Stimulated activated CD8-positive, alpha-beta memory T cell treated with anti-CD3 and anti-CD28 coated beads, Interleukin-7, amount 100 ng/mL, for 1 hour (primary cell): ENCODE measurements at places on chromosomes 5 and 9.

- DNase-seq, result no peak
These were observed 59.1 kb downstream of the CDC42SE2 start for GRCh38 chr5:131322926-131323325.

DNA sequence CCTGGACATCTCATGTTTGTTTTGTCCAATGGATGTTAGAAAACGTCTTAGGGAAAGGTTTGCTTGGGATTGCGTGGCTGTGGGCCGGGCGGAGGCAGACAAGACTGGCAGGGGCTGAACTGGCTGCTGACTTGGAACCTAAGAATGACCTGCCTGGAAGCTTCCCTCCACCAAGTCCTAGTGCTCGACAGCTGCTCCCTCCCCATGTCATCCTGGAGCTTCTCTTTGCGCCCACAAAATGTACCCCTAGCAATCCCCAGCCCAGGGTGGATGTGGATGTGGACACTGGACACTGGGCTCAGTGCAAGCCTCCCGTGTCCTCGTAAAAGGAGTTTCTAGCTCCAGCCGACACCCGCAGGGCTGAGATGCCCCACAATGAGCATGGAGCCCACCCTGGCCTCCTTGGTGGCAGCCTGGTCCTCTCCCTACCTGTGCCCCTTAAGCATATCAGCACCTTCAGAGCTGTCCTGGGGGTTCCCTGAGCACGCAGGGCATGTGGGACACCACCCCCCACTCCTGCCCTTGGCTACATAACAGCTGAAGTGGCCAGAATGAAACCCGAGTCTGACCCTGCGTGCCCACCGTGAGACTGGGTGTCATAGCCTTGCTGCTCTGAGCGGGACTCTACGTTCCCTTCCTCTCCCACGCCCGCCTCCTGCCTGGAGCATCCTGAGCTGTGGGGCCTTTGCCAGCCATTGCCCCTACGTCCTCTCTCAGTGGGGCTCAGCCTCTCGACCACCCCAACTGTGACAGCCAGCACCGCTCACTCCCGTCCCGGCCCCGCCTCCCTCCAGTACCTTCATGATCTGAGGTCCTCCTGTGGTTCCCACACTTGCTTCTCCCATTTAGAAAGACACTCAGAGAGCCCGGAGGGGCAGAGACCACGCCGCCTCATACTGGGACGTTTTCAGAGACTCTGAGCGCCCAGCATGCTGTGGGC is 180.8 kb downstream of the ROR2 start:
- no peak for DNase-seq

DNA sequence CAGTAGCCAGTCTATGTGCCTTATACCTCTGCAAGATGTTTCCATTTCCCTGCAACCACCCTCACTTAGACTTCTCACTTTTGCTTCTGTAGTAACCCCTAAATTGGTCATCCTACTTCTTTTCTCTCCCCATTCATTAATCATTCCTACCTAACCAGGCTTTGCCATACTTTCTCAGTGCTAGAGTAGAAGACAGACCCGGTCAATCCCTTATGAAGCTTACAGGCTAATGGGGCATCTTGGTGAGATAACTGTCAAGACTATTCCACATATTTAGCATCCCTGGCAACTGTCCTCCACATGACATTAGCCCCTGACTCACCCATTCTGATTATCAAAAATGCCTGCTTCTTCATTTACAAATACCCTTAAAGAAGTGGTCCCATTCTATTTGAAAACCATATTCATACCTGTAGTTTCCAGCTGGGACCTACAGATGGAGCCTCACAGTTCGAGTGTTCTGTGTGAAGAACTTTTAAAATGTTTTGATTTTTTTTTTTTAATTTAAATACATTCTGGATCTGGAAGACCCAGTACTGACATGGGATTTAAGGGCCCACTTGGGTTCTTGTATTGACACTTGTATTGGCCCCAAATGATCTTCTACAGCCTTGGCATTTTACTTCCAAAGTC is 21.0 kb downstream of the F2RL2 start:
- no peak for DNase-seq

- DNase-seq, result no peak
These were observed 202.6 kb downstream of the PIK3R1 start for GRCh38 chr5:68418201-68418600.

DNA sequence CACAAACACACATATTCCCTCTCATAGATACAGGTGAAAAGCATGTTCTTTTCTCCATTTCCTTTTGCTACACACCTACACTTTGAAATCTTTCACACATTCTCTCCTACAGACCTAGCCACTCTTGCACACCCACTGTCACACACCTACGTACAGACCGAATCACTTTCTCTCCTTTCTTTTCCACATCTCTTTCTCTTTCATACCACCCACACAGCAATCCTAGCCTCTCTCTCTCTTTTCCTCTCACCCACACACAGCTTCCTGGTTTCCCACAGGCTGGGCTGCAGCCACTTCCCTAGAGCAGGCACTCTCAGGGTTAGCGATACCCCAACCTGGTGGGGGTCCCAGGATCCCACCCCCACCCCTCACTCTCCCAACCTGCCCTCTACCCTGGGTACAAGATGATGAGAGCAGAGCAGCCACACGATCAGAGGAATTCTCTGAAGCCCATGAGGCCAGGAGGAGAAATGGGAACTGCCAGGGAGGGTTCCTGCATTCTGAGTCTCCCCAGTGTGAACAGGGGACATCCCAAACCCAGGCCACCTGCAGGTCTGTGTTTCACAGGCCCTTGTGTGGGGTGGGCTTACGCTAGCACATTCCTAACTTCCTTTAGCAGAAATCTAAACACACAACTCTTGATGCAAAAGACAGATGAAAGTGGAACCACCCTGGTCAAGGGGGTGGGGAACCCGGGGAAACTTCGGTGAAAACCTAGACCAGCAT is 17.1 kb upstream of the SYNPO start:
- DNase-seq, result no peak

DNA sequence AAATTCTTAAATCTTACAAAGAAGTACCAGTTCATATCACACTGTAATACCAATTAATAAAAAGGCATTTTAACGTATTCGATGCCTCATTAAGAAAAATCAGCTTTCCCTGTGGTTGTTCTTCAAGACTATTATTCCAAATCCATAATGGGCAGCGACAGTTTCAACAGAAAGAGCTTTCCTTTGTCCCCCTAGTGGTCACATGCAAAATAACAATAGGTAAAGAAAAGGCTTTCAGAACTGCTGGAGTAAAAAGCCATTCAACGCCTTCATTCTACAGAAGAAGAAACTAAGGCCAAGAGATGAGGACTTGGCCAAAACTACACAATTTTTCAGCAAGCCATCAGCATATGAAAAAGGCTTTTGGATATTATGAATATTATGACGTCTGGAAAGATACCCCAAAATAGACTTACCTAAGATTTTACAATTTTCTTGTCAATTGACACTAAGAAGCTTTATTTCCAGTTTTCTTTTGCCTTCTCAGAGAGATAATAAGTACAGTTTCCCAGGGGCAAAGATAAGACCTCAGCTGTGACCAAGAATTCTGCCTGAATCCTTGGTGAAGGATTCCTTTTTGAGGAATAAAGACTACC is 6.7 kb upstream of the CDH6 start:
- DNase-seq, result no peak

DNA sequence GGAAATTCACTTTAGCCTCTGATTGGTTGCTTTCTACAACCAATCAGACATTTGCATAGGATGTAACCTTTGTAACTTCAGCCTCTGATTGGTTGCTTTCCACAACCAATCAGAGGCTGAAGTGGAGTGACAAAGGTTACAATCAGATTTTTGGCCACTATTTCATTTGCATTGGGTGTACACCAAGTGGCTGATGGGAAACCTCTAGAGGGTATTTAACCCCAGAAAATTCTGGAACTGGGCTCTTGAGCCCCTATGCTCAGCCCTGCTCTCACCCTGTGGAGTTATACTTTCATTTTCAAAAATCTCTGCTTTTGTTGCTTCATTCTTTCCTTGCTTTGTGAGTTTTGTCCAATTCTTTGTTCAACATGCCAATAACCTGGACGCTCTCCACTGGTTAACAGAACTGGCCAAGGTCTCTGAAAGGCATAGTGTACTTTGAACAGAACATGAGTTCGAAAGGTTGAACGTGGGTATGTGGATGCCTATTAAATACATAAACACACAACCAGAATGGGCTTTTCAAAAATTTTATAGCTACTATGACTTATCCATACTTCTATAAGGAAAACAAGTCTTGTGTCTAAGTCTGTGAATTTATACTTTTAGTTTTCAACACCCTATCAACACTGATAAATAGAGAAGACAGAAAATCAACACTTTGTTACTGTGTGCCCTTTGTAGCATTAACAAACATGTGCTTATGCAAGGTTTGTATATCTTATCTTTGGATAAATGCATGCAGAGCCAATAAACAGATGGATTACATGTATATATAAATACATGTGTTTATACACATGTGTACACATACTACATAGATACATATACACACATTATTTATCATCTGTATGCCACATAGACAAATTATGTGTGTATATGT is 568.1 kb downstream of the CTNND2 start:
- no peak for DNase-seq

GRCh38 chr5:89998519-89999305 is 410.8 kb downstream of the CETN3 start:
- DNase-seq, result no peak

DNA sequence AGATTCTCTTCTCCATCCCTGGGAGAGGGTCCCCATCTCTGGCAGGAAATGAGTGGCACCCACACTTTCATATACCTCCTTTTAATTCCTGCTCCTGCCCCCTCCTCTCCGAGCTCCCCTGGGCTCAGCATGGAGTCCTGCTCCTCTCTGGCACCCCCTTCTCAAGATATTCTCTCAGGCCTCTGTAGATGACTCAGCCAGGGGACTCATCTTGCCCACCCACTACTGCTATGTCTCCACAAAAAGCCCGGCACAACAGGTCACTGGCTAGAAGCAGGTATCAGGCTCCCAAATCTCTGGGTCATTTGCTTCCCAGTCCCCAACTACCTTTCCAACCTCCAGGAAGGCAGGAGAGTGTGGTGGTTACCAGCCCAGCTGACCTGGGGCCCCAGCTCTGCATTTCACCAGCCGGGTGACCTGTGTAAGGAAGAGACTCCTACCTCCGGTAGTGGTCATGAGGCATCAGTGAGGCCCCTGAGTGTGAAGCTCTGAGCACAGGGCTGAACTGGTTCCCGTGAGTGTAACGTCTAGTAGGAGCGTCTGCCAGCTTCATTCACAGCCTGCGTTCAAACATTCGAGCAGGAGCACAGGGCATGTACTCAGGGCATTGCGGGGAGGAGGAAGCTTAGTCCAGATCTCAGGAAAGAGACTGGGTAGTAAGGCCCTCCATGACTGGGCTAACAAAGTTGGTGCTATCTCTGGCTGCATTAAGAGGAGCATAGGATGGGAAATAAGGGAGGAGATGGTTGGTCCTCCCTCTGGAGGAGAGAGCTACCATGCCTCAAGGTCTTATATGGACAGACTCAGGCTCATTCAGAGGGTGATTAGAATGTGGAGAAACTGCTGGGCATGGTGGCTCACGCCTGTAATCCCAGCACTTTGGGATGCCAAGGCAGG is 63.7 kb downstream of the LMX1B start:
- DNase-seq, result no peak

GRCh38 chr5:96972599-96973334 is 36.9 kb downstream of the LNPEP start:
- DNase-seq, result no peak

- DNase-seq, result no peak
These were observed 22.0 kb upstream of the AK3 start for GRCh38 chr9:4762886-4763541.

DNA sequence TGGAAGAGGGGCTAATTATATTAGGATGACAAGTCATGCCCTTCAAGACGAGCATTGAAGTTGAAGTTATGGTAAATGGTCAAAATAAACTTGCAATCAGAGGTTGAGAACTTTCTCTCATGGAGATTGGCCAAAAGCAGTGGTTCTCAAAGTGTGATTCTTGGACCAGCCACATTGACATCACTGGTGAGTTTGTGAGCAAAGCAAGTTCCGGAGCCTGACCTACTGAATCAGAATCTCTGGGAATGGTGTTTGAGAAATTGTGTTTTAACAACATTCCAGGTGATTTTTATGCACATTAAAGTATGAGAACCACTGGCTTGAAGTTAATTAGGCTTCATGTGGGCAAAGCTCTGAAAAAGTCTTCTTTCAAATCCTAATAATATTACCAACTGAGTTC is 403.5 kb downstream of the ZSWIM6 start:
- no peak for DNase-seq

DNA sequence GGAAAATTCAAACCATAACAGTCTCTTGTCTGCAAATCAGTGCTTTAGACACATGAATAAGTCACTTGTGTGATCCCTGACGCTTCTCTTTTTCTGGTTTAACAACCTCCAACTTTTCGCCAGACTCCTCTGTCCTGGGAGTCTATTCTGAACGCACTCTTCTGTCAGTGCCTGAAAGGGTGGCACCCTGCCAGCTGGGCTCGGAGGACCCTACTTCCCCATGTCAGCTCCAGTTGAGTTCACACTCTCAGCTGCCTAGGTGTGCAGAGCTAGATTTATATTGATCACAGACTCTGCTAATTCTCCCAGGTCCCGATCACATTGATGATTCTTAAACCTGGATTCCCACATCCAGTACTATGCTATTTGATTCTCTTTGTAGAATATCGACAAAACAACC is 649.1 kb downstream of the BNC2 start:
- DNase-seq, result no peak

- no peak for DNase-seq
These were observed 223.3 kb downstream of the NR2F1-AS1 start for GRCh38 chr5:93357686-93358085.

- DNase-seq, result no peak
These were observed 185.0 kb upstream of the ELL2 start for GRCh38 chr5:96146675-96147074.

GRCh38 chr5:57736716-57737115 is 254.1 kb upstream of the ACTBL2 start:
- no peak for DNase-seq

GRCh38 chr5:107389130-107389774 is 281.5 kb downstream of the EFNA5 start:
- no peak for DNase-seq

DNA sequence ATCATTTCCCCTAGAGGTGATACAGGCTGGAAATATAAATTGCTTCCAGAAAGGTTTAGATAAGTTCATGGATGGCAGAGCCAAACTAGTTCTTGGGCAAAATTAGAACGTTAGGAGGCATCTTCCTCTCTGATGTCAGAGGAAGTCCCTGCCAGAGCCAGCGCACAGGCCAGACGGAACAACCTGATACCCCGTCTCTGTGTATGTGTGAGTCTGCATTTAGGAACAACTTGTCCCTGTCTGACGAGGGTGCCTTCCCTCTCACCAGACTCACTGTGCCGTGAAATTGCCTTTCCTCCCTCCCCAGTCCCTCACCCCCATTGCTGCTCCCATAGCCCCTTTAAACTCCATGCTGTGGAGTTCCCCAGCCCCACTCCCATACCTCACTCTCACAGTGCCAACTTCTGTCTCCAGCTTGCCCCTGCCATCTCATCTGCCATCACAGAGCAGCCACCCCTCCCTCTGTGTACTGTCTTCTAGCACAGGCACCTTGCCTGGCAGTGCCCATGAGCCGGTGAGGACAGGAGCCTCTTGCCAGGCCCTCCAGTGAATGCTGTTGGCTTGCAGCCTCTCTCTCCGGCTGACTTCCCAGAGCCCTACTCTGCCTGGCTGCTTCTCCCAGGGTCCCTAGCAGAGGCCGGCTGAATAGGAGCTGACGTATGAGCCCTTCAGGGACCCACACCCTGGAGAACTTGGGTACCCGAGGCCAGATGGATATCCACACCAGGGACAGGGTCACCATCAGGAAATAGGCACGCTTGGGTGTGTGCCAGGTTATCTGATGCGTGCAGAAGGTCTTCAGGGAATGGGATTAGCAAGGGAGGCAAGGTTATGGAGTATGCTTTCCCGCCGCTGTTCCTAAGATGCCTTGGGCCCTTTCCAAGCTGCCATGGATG is 26.7 kb downstream of the UNC5A start:
- DNase-seq, result no peak

- no peak for DNase-seq
These were observed 52.8 kb upstream of the CARTPT start for GRCh38 chr5:71666321-71666720.
